ENCODE measurements at places on chromosomes 4 and X.

DNA sequence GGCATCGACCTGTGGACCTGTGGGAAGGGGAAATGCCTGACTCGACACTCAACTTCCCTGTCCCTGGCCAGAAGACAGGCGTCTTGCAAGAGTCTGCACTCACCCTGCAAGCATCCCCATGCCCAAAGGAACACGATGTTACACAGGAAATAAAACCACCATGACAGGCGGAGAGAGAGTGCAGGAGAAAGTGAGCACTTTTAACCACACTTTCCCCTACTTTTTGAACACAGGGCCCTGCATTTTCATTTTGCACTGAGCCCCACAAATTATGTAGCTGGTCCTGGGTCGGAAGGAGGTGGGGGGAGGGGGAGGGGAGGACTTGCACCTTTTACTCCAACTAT lies 13.8 kb upstream of the MAN2B2 start:
- no peak for DNase-seq

DNA sequence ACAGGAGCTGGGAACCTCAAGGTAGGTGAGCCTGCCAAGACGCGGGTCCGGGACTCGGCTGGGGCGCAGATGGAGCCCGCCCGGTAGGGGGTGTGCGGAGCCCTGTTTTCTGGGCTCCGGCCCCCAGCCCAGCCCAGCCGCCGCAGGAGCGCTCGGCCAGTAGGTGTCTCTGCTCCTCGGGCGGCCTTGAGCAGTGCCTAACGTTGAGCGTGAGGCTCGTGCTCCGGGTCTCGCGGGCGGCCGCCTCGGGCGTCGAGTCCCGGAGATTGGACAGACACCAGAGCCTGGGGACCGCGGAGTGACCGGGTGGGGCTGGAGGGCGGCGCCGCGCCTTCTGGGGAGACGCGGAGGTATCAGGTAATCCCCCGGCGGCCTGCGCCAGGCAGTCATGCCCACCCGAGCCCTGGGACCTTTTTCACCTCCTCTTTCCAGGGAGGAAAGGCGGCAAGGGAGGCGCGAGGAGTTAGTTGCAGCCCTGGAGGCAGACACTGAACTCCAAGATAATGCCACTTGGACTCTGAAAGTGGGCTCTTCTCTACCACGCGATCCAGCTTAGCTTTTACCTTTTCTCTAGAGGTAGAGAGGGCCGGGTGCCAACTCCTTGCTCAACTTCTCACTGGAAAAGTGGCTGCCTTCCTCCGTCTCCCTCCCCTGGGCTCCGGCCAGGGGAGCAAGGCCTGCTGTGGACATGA lies 14.5 kb upstream of the FGG start:
- peak; percentile 77 for DNase-seq

DNA sequence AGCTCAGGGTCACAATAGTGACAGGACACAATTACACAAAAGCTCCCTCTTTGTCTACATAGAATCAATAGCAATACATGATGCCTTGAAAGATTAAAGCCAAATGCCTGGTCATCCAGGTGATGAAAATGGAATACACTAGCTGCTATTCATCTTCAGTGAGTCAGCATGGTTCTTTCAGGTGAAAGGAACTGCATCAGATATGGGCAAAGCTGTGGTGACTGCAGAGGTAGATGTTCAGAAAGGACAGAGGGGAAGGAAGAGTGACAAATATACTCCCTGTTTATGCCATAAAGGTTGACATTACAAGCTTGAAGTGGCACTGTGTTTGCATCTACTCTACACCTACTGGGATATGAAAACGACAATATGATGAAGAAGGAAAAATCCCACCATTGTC lies 20.0 kb upstream of the FTHL17 start:
- no peak for DNase-seq

DNA sequence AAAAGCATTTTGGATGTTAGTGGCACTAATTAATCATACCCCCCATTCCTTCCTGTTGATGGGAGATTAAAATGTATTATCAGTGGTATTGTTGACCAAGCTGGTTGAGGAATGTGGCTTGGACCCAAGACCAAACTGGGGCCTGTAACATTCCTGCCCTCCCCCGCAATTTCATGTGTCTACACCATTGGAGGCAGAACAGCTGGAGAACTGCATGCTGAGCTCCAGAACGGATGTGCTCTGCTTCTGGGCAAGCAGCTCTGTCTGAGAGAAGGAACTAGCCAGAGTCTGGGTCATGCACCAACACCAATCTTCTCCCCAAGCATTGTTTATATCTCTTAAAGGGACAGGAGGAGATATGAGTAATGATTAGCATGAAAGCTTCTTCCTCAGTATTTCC lies 185.5 kb downstream of the CEP135 start:
- peak; percentile 16 for DNase-seq

GRCh38 chr4:174218127-174218790 lies 65.2 kb downstream of the FBXO8 start:
- no peak for DNase-seq

- no peak for DNase-seq
Observed at GRCh38 chr4:48462363-48462762, 20.8 kb upstream of the SLC10A4 start.

DNA sequence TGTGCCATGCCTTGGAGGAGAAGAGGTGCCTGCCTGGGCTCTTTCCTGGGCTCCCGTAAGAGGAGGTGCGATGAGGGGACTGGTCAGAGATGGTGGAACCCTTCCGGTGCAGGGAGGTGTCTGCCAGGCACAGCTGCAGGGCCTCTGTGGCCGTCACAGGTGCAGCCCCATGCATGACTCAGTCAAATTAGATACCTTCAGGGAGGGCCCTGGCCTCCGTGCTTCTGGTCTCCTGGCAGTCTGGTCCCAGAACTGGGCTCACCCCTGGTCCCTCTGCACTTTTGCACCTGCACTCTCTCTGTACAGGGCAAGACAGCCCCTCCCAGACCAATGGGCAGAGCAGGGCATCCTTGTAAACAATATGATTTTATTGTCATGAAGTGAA lies 49.9 kb upstream of the LRPAP1 start:
- DNase-seq: no peak

DNA sequence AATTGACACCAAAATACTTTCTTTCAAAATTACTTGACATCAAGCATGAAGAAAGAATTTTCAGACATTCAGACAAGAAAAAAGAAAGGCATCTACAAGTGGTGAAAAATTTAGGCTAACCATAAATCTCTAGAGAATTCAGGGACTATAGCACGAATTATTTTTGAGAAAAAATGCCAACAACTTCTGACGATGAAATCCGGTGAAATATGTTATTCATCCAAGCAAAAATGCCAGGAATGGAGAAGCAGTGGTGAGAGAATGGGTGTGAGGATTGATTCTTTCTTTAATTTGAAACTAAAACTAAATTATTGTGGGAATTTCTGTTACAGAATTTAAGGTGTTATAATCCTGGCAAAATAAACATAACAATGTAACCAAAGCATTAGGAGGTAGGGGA lies 69.4 kb upstream of the SORBS2 start:
- peak; percentile 11 for DNase-seq

- no peak for DNase-seq
Observed at GRCh38 chrX:15087747-15088146, 182.1 kb downstream of the ASB9 start.

- peak; percentile 69 for DNase-seq
Observed at GRCh38 chrX:6777238-6778002, 242.5 kb upstream of the VCX3A start.

- DNase-seq: peak; percentile 59
Observed at GRCh38 chrX:40088299-40088625, 9.5 kb downstream of the BCOR start.

GRCh38 chr4:71355045-71355444 lies 16.2 kb downstream of the SLC4A4 start:
- DNase-seq: no peak

GRCh38 chr4:75037252-75037651 lies 104.3 kb downstream of the PARM1 start:
- no peak for DNase-seq

DNA sequence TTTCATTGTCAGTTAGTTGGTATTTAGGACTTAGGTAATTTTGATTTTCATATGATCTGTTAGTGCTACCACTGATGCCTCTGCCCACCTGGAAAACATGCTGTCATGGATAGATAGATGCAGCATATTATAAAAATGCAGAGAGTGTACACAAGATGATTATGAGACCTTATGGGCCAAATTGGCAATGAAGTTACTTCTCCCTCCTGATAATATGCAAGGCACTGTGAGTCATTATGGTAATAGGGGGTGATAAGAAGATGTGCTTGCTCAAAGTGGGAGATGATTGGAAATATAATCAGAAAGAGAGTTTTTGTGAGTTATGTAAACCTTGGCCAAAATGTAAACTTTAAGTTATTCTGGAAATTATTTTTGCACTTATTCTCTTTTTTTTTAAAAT lies 56.6 kb upstream of the RHOH start:
- no peak for DNase-seq

DNA sequence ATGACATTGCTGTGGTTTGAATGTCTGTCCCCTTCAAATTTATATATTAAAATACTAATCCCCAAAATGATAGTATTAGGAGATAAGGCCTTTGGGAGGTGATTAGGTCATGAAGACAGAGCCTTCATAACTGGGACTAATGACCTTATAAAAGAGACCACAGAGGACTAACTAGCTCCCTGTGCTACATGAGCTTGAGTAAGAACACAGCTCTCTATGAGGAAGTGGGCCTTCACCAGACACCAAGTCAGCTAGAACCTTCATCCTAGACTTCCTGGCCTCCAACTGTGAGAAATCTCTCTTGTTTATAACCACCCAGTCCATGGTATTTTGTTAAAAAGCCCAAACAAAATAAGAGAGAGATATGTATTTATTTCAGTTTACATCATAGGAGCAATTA lies 242.2 kb upstream of the CTSO start:
- DNase-seq: no peak

- peak; percentile 59 for DNase-seq
Observed at GRCh38 chr4:140603286-140603685, 34.5 kb upstream of the UCP1 start.

- DNase-seq: no peak
Observed at GRCh38 chr4:184647266-184648053, 1.8 kb downstream of the CASP3 start.

DNA sequence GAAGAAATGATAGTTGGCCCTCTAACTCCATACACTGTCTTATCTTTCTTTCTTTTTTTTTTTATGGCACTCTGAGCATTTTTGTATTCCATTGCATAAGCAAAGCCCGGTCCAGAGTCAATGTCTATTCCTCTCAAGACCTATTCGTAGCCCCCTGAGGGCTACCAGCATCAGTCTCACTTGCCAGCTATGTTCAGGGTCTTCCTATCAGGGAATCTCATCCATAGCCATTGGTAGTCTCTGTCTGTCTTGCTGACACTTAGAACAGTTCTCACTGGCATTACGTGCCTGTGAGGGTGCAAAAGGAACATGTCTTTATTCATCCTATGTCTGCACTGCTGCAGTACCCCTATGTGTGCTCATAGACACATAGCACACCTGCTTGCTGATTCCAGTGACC lies 51.0 kb downstream of the BMP2K start:
- no peak for DNase-seq

DNA sequence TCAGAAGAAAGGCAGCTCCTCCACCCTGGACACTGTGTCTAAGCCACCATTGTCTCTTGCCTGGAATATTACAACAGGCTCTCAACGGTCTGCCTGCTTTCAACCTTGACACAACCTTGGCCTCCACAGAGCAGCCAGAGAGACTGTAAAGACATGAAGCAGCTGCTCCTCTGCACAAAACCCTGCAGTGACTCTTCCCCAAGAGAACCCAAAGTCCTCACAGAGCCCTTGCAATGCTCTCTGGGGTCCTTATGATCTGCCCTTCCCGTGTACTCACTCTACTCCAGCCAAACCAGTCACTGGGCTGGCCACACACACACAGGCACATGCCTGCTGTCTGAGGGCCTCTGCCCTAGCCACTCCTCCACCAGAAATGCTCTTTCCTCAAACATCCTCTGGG lies 75.9 kb upstream of the CPEB2 start:
- DNase-seq: no peak

DNA sequence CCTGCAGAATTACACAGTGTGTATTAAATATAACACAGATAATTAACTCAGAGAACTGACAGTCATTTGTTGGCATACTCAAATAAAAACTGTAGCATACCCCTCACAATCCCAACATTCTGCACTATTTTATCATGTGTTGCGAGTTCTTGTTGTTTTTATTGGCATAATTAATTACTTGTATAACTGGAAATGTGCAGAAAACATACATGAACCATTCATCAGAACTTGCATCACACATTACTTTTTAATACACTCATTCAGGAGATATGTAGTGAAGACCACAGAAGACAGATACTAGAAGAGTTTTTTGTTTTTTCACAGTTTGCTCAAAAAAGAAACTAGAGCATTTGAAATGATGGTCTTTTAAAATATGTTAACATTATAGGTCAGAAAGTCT lies 74.6 kb upstream of the NEIL3 start:
- no peak for DNase-seq

DNA sequence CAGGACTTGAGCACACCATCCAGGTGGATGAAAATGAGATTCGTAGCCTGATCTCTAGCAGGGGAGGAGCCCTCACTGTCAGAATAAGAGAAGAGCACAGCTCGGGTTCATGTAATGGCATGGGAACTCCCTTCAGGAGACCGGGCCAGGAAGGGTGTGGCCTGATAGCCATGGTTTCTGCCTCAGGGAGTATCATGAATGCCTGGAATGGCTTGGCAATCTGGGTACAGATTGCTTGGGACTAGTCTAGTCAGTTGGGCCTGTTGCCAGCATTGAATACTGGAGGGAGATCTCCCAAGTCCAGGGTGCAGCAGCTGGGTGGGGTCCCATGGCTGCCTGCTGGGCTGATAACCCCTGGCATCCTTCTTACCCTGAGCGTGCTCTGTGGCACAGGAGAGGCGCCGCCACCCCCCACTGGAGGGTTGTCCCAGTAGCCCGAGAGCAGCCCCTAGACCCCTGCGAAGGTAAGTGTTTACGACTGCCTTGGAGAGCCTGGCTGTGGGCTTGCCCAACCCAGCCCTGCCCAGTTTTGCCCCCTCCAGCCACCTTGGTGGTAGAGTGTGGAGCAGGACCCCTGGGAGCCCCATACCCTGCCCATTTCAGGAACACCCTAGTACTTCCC lies 298.8 kb downstream of the TEX13A start:
- no peak for DNase-seq

- DNase-seq: no peak
Observed at GRCh38 chr4:78213218-78213617, 156.1 kb downstream of the FRAS1 start.

Data from HAP-1 (cell line).